SK-MEL-5 (cell line): ENCODE measurements at places on chromosomes 6 and 20. TPM values are rescaled to one million over a fixed set of nuclear protein-coding genes. Genes with fewer than 3 reads are reported as not detected.

GRCh38 chr6:168658059-168658458, 217.1 kb downstream of the SMOC2 start:
- DNase-seq, result no peak

Gene PNPLA1
- not detected in 2 replicates for total RNA-seq

Gene PHACTR1
- 2.8 and 2.9 TPM in 2 replicates for total RNA-seq

DNA sequence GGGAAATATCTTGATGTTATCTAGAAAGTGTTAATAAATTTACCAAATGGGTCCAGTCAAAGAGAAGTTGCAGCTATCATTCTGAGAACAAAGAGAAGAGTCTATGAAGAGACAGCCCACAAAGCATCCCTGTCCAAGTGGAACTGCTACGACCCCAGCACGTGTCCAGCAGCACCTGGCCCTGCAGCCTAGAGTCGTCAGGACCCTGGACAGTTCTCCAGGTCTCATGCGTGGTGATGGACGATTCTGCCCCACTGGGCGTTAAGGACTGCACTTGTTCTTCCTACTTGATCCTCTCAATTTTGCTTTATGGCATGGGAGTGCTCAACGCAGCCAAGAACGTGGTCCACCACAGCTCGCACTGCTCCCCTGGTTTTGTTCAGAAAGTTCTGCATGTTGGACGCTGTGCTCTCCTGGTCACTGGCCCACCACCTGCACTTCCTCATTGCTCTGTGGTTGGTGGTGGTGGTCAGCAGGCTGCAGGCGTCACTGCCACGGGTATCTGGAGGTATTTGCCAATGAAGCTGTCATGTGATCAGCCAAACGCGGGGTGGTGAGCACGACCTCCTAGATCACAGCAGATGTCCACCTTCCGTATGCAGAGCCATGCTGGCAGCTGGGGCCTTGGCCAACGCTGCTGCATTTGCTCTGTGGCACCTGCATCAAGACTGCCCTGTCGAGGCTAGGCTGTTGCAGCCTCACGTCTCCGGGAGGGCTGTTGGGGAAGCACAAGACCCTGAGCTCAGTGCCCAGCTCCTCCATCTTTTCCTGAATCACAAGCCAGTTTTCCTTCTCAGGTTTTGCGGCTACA, 356.4 kb downstream of the CDH4 start:
- DNase-seq, result no peak

- no peak for DNase-seq
Observed at GRCh38 chr6:3938715-3939367, 89.7 kb downstream of the FAM50B start.

DNA sequence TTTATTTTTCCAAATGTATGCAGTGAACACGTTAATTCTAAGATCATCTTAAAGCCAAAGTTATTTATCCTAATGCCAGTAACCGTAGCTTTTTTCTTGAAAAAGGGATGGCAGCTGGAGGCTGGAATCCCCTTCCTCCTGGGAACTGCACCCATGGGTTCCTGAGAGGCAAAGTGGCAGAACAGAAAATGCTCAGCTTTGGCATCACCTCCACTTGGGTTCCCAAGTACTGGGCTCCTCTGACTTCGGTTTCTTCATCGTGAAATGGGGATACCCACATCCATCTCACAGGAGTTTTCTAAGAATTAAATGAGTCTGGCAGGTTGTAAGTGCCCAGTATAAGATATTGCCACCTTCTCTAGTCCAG, 6.2 kb upstream of the DDX43 start:
- DNase-seq, result no peak

DNA sequence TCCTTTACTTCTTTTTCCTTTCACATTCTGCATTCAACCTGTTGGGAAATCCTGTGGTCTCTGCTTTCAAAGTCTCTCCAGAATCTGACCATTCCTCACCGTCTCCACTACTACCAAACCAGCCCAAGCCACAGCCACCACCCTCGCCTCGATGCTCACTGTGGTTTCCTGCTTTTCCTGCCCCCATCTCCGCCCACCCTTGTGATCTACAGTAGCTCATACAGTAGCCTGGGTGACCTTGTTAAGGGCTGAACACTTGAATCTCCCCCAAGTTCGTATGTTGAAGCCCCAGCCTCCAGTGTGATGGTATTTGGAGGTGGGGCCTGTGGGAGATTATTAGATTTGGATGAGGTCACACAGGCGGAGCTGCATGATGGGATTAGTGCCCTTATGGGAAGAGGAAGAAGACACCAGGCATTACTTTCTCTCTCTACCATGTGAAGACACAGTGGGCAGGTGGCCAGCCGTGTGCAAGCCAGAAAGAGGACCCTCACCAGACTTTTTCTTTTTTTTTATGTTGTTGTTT, 189.0 kb upstream of the UST start:
- no peak for DNase-seq

Gene NKX2-2
- 0.13 TPM in 1 of 2 replicates, not detected in the other for total RNA-seq

DNA sequence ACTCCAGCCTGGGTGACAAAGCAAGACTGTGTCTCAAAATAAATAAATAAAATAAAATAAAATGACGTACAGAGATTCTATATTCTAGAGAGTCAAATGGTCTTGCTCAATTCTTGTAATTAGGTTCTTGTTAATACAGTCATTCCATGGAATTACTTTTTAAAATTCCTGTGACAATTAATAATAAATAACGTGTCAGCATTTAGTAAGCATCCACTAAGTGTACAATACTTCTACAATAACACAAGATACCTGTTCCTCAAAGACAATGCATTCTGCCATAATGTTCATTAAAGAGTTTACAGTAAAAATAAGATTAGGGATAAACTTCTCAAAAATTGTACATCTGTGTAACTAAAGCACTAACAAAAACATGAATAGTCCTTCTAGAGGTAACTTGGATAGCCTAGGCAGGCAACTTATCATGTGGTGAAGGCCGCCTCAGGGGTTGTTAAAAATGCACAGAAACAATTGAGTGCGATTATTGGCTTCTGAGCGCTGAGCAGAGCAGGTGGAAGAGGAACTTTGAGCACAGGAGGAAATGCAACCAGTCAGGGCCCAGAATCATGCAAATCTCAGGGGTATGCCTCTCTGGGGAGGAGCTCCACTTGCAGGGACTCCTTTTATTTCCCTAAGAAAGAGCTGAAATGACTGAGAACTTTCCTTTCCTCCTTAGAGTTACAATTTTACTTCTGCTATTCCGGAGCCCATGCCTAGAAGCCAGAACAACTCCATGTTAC, 37.1 kb downstream of the QRSL1 start:
- no peak for DNase-seq

DNA sequence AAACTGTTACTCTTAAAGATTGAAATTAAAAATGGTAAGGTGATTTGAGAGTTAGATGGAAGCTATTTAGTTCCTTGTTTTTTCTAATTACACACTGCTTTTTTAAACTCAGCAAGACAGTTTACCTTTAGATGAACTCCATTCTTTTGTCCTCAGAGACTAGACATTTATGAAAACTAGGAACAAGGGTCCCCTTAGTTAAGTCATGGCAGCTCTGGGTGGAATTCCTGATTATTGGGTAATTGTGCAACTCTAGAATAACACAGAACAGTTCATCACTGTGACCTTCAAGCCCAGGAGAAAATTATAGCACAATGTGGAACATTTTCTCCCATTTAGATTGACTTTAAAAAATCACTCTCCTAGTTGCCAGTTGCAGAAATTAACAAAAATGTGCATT, 251.7 kb downstream of the NKAIN2 start:
- DNase-seq, result no peak

- DNase-seq, result no peak
Observed at GRCh38 chr20:11754451-11754850, 163.2 kb upstream of the BTBD3 start.

- no peak for DNase-seq
Observed at GRCh38 chr6:170385506-170385905, 78.9 kb downstream of the FAM120B start.

Gene SIGLEC1
- total RNA-seq, result not detected in 2 replicates

GRCh38 chr6:124765280-124765679, 197.0 kb upstream of the RNF217 start:
- no peak for DNase-seq

Gene C20orf141
- total RNA-seq, result 0.88 TPM in 1 of 2 replicates, not detected in the other

DNA sequence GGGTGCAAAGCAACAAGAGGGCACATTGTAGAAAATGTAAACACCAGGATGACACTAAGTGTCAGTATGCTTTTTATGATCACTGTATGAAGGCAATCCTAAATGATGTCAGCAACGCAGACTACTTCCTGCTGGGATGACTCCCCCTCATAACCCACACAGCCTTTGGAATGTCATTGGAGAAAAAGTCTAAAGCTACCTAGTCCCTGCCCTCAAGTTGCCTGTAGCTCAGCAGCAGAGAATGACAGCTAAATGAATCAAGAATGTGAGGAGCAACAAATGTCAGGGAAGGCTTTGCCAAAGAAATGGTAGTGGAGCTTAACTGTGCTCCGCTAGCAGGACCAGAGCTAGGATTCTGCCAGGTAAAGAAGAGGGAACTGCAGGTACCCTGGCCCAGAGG, 555.6 kb downstream of the CD83 start:
- no peak for DNase-seq

DNA sequence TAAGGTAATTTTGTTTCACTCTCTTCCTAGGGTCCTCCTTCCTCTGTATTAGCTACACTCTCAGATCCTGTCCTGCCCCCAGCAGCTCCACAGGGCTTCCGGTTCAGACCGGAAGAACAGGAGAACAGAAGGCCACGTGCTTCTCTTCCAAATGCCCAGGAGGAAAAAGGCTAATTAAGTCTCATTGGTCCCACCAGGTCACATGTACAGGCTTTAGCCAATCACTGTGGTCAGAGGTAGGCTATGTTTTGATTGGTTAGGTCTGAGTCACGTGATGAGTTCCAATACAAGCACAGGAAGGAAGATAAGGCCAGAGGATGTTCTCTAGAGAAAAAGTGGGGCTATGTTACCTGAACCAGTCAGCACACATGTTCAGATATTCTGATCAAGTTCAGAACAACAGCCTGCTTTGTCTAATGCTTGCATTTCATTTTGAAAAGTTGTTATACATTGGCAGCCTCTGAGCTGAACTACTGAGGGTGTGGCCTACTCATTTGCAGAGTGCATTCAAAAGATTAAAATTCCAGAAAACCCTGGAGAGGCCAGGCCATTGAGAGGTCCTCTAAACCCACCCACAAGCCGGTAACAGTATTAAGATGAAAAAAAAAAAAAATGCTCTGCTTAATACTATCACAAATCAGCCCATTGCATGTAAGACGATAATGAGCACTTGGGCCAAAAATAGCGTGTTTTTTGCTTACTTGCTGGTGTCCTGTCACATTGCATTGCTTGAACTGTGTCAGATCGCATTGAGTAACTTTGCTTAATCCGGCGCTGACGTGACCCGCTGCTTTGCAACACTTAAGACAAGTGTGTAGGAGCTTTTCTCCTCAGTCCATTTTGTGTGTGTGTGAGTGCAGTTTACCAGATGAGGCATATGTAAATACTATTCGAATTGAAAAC, 170.3 kb downstream of the TSHZ2 start:
- no peak for DNase-seq

GRCh38 chr6:163834226-163834970, 419.9 kb downstream of the QKI start:
- DNase-seq, result no peak

Gene RGS17
- total RNA-seq, result 1.1 and 1.2 TPM in 2 replicates

DNA sequence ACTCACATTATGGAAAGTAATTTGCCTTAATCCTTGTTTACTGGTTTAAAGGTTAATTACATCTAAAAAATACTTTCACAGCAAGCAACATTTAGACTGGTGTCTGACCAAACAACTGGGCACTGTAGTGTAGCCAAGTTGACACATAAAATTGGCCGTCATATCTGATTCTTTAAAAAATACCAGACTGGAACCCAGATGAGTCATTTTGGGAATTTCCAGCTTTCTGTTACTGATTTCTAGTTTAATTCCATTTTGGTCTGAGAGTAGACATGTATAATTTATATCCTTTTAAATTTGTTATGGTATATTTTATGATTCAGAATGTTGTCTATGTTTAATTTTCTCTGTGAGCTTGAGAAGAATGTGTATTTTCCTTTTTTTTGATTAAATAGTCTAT, 44.1 kb downstream of the SCP2D1 start:
- no peak for DNase-seq

- DNase-seq, result no peak
Observed at GRCh38 chr6:34339432-34339831, 53.0 kb downstream of the NUDT3 start.

DNA sequence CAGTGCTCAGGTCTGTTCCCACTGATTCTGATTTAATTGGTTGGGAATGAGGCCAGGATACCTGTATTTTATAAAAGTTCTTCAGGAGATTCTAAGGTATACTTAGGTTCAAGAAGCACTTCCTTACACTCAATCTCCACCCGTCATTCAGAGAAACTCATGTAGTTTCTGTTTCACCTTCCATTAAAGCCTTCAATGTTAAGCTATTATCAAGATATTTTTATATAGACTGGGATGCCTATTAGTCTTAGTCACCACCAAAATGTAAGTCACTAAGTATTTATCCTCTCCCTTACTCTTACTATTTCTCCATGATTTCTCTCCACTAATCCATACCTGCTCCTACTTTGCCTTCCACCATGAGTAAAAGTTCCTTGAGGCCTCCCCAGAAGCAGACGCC, 38.1 kb upstream of the GCLC start:
- no peak for DNase-seq

GRCh38 chr6:164021589-164022250, 607.2 kb downstream of the QKI start:
- DNase-seq, result no peak

- no peak for DNase-seq
Observed at GRCh38 chr6:30601815-30602641, 15.0 kb downstream of the PPP1R10 start.

Gene DEFB124
- not detected in 2 replicates for total RNA-seq

Gene FAM83C
- not detected in 2 replicates for total RNA-seq

DNA sequence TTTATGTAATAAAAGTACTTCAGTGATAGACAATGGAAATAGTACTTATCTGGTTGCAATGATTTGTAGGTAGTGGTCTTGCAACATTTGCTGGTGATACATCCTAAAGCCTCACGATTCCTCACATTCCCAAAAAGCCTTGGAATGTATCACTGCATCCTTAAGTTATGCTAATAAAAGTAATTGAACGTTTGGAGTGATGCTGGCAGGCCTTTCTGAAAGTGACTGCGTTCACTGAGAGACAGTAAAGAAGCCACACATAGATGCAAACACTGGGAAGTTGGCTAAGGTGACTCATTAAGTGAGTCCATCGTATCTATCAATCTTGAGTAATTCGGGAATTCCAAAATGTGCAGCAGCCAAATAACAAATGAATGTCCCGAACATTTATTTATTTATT, 444.1 kb upstream of the SOX4 start:
- no peak for DNase-seq

DNA sequence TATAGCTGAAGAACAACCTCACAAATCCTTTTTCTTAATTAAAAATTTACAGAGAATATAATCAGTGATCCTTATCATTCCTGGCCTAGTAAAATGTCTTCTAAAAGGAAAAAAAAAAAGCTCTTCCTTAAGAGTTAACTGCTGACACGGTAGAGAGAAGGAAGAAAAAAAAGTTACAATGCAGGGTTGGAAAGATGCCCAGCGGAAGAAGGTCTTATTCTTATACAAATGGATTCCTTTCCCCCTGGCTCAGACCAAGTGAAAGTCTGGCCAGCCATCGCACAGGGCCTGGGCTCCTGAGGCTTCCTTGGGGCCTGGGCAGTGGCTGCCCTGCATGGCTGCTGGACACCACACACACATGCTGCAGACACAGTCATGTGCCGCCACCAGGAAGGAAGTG, 688.6 kb downstream of the TENT5A start:
- DNase-seq, result no peak
